Endothelial cell (in vitro differentiated cells): ENCODE measurements at places on chromosomes 4 and X. TPM values are rescaled to one million over a fixed set of nuclear protein-coding genes. Genes with fewer than 3 reads are reported as not detected.

DNA sequence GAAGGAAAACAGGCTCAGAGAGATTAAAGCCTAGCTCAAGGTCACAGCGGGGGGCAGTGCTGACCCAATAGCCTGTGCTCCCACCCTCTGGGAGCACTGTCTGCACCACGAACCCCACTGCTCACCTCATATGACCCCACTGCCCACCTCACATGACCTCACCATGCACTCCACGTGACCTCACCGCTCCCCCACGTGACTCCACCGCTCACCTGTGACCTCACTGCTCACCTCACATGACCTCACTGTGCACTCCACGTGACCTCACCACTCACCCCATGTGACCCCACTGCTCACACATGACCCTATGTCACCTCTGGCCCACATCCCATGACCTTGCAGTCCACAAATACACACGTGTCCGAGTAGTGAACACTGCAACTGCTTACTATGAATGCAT, 55.4 kb downstream of the ACOX3 start:
- no peak for DNase-seq
- H3K4me3 ChIP-seq: peak overlapping the region; percentile 40
- no peaks in the 10 kb centered on the region for H3K4me1 ChIP-seq
- H3K27me3 ChIP-seq: peaks cover 8% of the 10 kb centered on the region
- no peak overlapping the region for H3K27ac ChIP-seq
- H3K36me3 ChIP-seq: peaks cover 20% of the 10 kb centered on the region

DNA sequence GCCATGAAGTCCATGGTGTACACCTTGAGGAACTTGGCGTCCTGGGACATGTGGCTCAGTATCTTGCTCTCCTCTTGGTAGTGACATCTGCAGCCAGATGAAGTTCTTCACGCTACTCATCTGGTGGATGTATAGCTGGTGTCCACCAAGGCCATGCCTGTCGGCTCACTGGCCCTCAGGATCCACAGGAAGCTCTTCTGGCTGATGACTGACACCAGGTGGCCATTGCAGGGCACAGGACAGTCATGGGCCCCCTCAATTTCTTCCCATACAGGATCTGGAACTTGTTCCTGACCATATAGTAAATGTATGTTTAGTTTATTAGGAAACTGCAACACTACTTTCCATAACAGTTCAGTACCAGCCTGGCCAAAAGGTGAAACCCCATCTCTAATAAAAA, 10.3 kb upstream of the CLCN5 start:
- H3K36me3 ChIP-seq: no peaks in the 10 kb centered on the region
- no peak overlapping the region for H3K27ac ChIP-seq
- H3K4me1 ChIP-seq: no peaks in the 10 kb centered on the region
- H3K27me3 ChIP-seq: no peaks in the 10 kb centered on the region
- no peak overlapping the region for H3K4me3 ChIP-seq

TXK gene
- total RNA-seq: 0.36 TPM

DNA sequence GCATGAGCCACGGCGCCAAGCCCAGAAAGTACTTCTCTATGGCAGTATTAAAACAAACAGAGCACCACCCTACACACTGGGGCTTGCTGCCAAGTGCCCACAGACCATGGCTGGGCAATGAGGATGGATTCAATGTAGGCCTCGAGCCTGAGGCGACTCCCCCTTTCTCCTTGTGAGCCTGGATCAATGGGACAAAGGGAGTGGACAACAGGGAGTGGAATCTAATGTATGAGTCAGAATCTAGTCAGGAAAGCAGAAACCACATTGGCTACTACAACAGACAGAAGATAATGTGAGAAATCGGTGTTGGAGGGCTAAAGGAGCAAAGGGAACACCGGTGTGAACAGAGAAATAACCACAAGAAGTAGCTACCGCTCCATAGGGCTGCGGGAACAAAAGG, 37.7 kb upstream of the OCIAD2 start:
- H3K27me3 ChIP-seq: peaks cover 1% of the 10 kb centered on the region
- no peaks in the 10 kb centered on the region for H3K36me3 ChIP-seq
- H3K4me1 ChIP-seq: no peaks in the 10 kb centered on the region
- H3K4me3 ChIP-seq: no peak overlapping the region

TBX22 gene
- total RNA-seq: 0.36 TPM

DNA sequence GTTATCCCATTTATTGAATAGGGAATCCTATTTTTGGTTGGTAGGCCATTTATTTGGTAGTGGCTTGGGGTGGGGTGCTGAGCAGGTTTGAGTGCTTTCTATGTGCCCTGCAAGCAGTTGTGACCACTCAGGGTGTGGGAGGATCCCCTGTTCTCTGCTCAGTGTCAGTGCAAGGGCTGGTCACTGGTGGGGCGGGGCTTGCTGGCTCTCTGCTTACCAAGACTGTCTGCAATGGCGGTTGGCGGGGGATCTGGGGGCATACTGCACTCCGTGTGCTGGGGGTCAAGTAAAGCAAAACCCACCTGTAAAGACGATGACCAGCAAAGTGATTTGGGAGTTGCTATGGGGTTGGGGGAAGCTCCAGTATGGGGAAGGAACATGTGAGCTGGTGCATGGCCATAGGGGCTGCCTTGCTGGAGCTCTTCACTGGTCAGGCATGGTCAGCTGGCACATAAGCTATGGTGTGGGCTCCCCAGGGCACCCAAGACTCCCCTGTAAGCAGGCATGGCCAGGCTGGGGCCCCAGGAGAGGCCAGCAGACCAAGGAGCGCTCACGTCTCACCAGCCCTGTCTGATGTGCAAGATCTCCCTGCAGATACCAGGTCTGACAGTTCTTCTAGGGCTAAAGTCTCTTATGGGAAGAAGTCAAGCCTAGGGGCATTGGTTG, 83.0 kb upstream of the GRXCR1 start:
- H3K27ac ChIP-seq: no peak overlapping the region
- no peaks in the 10 kb centered on the region for H3K36me3 ChIP-seq

ASB12 gene
- total RNA-seq: 0.33 TPM

DNA sequence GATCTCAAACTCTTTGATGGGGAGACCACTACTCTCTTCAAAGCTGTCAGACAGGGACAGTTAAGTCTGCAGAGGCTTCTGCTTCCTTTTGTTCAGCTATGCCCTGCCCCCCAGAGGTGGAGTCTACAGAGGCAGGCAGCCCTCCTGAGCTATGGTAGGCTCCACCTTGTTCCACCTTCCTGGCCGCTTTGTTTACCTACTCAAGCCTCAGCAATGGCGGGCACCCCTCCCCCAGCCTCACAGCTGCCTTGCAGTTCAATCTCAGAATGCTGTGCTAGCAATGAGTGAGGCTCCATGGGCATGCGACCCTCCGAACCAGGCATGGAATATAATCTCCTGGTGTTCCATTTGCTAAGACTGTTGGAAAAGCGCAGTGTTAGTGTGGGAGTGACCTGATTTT, 42.1 kb upstream of the UGT2B10 start:
- no peak for DNase-seq
- H3K27me3 ChIP-seq: peaks cover 2% of the 10 kb centered on the region
- no peak overlapping the region for H3K27ac ChIP-seq
- H3K4me1 ChIP-seq: no peaks in the 10 kb centered on the region
- H3K4me3 ChIP-seq: no peak overlapping the region

DNA sequence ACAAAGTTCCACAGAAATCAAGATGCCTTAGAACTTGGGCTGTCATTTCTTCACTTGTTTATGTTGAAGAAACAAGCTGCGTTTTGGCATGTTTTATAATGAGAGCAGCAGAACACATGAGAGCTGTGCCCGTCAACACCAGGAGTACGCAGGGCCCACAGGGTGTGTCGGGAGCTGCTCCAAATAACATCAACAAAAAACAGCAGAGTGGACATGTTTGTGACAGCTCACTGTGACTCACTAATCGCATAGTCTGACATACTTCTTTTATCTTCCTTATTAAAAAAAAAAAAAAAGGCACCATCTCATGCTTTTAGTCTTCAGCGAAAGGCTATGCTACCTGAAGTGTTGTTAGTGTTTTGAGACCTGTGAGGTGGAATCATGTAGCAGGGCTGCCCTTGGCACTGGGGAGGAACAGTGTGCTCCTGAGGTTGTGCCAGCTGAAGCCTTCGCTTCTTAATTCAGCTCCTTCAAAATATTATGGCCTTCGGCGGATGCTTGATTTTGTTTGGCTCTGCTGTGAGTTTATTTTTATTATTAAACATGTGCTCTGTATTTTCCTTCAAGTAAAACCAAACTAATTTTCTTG, 32.8 kb downstream of the FHDC1 start:
- no peak overlapping the region for H3K27ac ChIP-seq
- no peak overlapping the region for H3K4me3 ChIP-seq
- no peaks in the 10 kb centered on the region for H3K4me1 ChIP-seq
- peaks cover 3% of the 10 kb centered on the region for H3K27me3 ChIP-seq
- DNase-seq: no peak

GRCh38 chr4:67092351-67092750, 453.0 kb downstream of the CENPC start:
- H3K4me3 ChIP-seq: no peak overlapping the region
- no peaks in the 10 kb centered on the region for H3K27me3 ChIP-seq
- no peaks in the 10 kb centered on the region for H3K4me1 ChIP-seq

GRCh38 chr4:54231419-54231767, 2.3 kb downstream of the PDGFRA start:
- H3K4me3 ChIP-seq: peak overlapping the region; percentile 85
- peak; percentile 20 for DNase-seq
- no peaks in the 10 kb centered on the region for H3K36me3 ChIP-seq

DNA sequence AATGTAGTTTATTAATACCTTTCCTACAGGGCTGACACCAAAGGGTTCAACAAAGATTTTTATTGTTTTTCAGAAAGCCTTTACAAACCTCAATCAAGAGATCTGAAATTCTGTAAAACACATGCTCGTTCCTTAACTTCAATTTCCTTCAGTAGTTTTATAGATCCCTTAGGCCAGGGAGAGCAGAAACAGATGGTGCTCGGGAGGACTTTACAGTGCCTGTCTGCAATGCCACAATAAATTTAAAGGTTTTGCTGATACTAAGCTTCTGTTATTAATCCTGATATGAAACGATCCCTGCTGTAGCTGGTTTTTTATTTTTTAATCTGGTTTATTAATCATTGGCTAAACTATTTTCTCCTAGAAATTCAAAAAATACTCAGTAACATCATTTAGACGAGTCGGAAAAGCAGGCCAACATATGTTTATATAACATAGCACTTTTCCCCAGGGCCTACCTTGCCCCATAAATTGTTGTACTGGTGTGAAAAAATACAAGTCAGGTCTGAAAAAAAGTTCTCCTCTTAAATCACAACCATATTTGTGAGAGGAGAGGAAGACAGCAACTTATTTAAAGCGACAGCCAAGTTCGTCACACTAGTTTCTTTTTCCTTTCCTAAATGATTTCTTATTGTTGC, 39.8 kb downstream of the SHISA3 start:
- no peak overlapping the region for H3K4me3 ChIP-seq
- peaks cover 2% of the 10 kb centered on the region for H3K27me3 ChIP-seq
- H3K4me1 ChIP-seq: peaks cover 3% of the 10 kb centered on the region
- no peak for DNase-seq
- no peak overlapping the region for H3K27ac ChIP-seq
- peaks cover 10% of the 10 kb centered on the region for H3K36me3 ChIP-seq

DNA sequence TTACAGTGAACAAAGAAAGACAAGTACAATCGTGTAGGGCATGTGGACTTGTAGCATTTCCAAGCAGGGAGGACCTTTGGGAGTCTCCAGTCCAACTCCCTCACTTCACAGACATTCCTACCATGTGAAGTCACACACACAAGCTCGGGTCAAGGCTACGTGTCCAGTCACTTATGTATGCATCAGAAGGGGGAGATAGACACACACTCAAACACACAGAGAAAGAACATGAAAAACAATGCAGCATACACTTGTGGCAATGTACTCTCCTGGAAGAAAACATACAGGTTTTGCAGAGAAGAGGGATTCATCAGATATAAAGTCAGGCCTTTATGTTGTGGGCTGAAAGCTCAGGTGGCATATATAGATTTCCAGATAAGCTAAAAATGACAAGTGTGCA, 136.1 kb upstream of the MID1 start:
- peaks cover 3% of the 10 kb centered on the region for H3K4me1 ChIP-seq
- no peak overlapping the region for H3K4me3 ChIP-seq
- H3K27me3 ChIP-seq: no peaks in the 10 kb centered on the region
- no peaks in the 10 kb centered on the region for H3K36me3 ChIP-seq
- no peak overlapping the region for H3K27ac ChIP-seq
- DNase-seq: no peak

- no peak overlapping the region for H3K27ac ChIP-seq
- H3K4me3 ChIP-seq: no peak overlapping the region
- peaks cover 2% of the 10 kb centered on the region for H3K4me1 ChIP-seq
- DNase-seq: no peak
- no peaks in the 10 kb centered on the region for H3K36me3 ChIP-seq
Measured at GRCh38 chrX:119501511-119502148, 33.4 kb downstream of the SLC25A5 start.

DNA sequence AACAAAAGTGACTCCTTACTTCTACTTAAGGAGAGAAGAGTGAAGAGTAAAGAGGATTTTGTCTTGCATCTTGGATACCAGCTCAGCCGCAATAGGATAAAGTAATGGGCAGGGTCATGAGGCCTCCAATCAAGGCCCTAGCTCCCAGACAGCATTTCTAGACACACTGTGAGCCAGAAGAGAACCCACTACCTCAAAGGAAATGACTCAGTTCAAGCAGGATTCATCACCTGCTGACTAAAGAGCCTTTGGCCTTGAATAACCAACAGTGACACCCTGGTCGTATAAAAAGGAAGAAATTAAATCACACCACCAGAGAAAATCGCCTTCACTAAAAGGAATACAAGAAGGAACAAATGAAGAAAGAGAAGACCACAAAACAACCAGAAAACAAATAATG, 416.1 kb downstream of the PCDH18 start:
- H3K27ac ChIP-seq: no peak overlapping the region
- H3K27me3 ChIP-seq: no peaks in the 10 kb centered on the region
- no peak for DNase-seq
- no peak overlapping the region for H3K4me3 ChIP-seq
